Stimulated activated CD4-positive, alpha-beta T cell treated with anti-CD3 and anti-CD28 coated beads, TNF-alpha, amount 100 ng/mL, for 1 hour (primary cell): ENCODE measurements at places on chromosomes 12 and 14.

GRCh38 chr14:71063351-71063750 lies 156.1 kb downstream of the PCNX1 start:
- no peak for DNase-seq

- DNase-seq = no peak
Measured at GRCh38 chr14:38521591-38521990, 265.7 kb upstream of the CLEC14A start.

DNA sequence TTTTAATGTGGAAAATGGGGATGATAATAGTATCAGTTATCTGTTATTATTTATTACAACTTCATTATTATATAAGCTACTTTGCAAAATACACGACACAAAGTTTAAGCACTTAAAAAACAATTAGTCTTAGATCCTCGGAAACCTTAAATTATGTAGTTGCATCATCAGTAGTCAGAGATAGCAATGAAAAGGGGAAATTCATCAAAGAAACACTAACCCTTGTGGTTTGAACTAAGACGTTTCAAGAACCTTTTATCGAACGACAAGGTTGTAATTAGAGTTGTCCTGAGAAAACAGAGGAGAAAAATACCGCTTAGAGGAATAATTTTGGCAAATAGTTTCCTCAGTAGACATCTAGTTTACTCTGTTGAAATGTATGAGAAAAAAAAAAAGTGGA lies 198.5 kb downstream of the PTPRO start:
- DNase-seq = no peak

DNA sequence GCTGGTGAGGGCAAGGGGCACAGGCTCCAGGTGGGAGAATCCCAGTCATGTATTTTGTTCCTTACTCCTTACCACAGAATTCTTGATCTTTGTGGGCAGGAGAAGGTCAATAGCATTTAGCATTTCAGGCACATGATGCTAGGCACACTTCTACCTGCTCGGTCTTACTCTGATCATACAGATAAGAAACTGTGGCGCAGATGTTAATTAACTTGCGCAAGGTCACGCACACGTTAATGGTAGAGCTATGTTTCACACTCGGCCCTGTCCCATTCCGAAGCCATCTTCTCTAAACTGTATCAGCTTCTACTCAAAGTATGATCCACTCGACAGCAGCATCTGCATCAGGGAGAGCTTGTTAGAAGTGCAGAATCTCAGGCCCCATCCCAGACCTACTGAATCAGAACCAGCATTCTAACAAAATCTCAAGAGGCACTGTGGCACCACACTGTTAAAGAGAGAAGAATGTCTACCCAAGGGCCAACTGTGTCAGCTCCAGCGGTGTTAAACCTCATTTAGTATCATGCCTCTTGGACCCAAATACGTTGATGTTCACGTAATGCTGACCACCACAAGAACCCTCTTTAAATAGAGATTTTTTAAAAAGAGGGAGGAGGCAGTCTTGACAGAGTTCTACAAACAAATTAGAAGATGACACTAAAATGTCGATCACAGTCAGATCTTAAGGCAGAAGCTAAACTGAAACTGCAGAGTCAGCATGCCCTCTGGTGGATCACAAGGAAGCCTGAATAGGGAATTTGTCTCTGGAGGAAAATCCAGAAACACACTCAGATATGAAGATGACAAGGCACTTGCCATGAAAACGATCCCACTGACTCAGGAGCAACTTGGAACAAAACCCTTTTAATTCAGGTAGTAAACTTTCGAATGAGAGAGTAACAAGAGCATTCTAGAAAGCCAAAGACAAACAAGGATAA lies 7.3 kb downstream of the STXBP6 start:
- DNase-seq = no peak

DNA sequence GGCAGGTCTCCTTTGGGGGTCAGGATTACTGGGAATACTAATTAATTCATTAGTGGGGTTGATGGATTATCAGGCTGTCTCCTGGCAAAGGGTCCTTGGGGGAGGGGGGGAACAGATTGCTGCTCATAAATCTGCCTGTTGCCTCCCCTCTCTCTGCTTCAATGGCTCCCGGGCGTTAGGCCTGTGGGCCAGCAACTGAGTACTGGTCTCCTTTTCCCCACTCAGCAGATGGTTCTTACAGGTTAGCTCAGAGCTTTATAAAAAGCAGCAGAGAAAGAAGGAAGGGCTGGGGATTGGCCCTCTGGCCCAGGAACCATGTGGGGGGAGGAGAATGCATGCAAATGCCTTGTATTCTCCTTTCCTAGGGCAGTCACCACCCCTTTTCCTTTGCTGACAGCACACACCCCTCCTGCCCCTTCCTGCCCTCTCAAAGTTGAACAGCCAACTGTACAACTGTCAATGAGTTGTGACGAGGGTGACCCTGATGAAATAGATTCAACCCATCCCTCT lies 2.3 kb upstream of the NEUROD4 start:
- no peak for DNase-seq

DNA sequence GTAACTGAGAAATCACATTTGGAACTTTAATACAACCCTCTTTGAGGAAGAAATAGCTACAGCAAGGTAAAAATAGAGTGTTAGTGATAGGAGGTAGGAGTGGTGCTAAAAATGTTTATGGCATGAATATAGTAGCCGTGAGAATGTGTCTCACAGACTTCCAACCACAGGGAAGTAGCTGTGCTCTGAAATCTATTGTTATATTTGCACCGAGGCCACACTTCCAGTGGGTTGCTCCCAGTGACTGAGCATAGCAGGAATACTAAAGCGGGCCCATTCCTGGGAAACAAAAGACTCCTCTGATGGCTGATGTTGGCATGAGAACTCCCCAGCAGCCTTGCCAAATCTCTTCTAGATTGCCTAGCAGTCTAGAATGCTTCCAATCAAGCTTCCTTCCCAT lies 174.1 kb upstream of the PLXNC1 start:
- no peak for DNase-seq
